ENCODE measurements at places on chromosomes 11 and 22.

- DNase-seq: no peak
Measured at GRCh38 chr11:96279018-96279895, 63.7 kb downstream of the MAML2 start.

DNA sequence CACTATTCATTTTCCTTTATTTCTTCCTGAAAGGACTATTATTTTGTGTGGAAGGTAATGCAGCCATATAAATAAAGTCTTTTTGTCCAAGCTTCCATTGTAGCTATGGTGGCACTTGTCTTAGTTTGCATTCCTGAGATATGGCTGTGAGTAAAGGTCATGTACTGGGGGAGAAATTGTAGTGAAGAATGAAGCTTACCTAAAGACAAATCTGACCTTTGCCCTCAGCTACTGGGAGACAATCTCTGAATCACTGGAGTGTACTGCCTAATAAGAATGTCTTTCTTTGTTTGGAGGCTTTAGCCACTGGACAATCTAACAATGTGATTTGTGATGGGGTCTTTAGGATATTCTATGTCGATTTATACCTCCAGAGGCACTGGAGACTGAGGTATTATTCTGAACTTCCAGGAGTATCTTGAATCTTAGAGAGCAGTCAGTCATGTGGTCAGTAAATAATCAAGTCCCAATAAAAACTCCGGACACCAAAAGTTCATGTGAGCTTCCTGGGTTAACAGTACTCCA lies 39.7 kb upstream of the OR5AK2 start:
- no peak for DNase-seq

DNA sequence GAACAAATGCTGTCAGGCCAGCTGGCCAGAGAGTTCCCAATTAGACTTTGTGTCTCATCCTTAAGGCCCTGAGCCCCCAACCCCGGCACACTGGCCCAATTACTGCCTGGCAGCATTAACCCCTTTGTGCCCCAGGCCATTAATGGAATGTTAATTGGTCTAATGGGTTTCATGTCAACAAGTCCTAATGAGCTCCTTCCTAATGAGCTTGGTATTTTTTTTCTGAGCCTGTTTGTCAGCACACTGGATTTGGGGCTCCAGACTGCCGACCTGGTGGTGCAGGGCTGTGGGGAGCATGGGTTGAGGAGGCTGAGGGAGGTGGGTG lies 148.8 kb downstream of the FEZ1 start:
- no peak for DNase-seq

- no peak for DNase-seq
Measured at GRCh38 chr11:70751142-70751734, 352.9 kb downstream of the CTTN start.

- DNase-seq: no peak
Measured at GRCh38 chr11:108034034-108034433, 25.3 kb downstream of the CUL5 start.

DNA sequence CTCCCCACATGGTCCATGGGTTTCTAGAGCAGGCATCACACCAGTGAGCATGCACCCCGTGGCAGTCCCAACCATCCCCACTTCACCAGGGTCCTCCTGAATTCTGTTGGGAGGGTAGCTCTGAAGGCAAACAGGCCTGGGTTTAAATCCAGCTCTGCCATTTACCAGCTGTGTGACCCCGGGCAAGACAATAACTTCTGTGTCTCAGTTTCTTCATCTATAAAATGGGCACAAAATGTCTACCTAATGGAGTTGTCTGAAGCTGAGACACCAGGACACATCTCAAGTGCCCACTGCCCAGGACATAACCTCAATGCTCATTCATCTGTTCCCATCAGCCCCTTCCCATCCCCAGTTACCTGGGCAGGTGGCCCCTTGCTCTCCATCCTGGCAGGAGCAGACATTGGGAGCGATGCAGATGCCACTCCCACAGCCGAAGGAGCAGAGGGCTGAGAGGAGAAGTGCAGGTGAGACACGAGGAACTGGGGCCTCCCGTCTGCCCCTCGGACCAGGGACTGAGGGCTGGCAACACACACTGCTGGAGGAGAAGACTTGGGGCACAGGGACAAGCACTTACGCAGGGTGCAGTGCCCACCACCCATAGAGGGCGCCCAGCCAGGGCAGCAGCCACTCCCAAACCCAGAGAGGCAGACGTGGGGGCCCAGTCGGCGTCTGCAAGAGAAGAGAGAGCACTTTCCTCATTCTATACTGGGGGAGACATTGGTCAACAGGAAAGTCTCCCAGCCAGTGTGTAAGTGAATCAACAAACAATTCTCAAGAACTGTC lies 4.0 kb downstream of the VWCE start:
- no peak for DNase-seq

- no peak for DNase-seq
Measured at GRCh38 chr11:97815667-97816066, 1205.1 kb upstream of the CNTN5 start.

All from activated CD8-positive, alpha-beta memory T cell treated with anti-CD3 and anti-CD28 coated beads for 48 hours (primary cell).